Hair follicle dermal papilla cell (primary cell): ENCODE measurements at places on chromosomes 6 and 20. TPM values are rescaled to one million over a fixed set of nuclear protein-coding genes. Genes with fewer than 3 reads are reported as not detected.

Gene ANGPT4
- under 0.01 TPM in 2 replicates for total RNA-seq

Gene SH3BGRL2
- 2.1 and 2.8 TPM in 2 replicates for total RNA-seq

Gene MYLK2
- total RNA-seq: under 0.01 and 0.12 TPM in 2 replicates

Gene CNR1
- not detected in 2 replicates for total RNA-seq

Gene GRM4
- not detected in 2 replicates for total RNA-seq

Gene TXNDC5
- 435 and 448 TPM in 2 replicates for total RNA-seq

Gene NMBR
- not detected in 2 replicates for total RNA-seq

Gene PLG
- 0.85 TPM in 1 of 2 replicates, not detected in the other for total RNA-seq

Gene OR2H1
- not detected in 2 replicates for total RNA-seq

Gene PKHD1
- total RNA-seq: under 0.01 TPM in 1 of 2 replicates, not detected in the other

Gene MPIG6B
- not detected in 2 replicates for total RNA-seq

Gene SPO11
- total RNA-seq: not detected in 2 replicates

Gene KCNK5
- not detected in 2 replicates for total RNA-seq

Gene TSHZ2
- total RNA-seq: 1.1 and 2.6 TPM in 2 replicates

Gene PBOV1
- not detected in 2 replicates for total RNA-seq

Gene TJAP1
- 18.8 and 20.0 TPM in 2 replicates for total RNA-seq

Gene POPDC3
- 46.9 and 50.3 TPM in 2 replicates for total RNA-seq

Gene HEY2
- 2.2 and 2.3 TPM in 2 replicates for total RNA-seq

Gene ARMH2
- not detected in 2 replicates for total RNA-seq

Gene SYCP2
- total RNA-seq: 0.85 and 1.6 TPM in 2 replicates

Gene CRYBG1
- total RNA-seq: 40.4 and 55.9 TPM in 2 replicates

Gene KCNB1
- total RNA-seq: 0.24 and 0.32 TPM in 2 replicates

Gene CCN2
- total RNA-seq: 95.8 and 100 TPM in 2 replicates

Gene C2
- 2.1 and 3.3 TPM in 2 replicates for total RNA-seq

Gene RBBP8NL
- not detected in 2 replicates for total RNA-seq

Gene MEP1A
- total RNA-seq: not detected in 2 replicates

Gene CCM2L
- not detected in 2 replicates for total RNA-seq

Gene COX4I2
- not detected in 2 replicates for total RNA-seq

Gene SMPDL3A
- total RNA-seq: 10.2 and 12.2 TPM in 2 replicates

Gene CST4
- total RNA-seq: not detected in 2 replicates

Gene CEBPB
- 146 and 162 TPM in 2 replicates for total RNA-seq

Gene TAP1
- 65.0 and 67.2 TPM in 2 replicates for total RNA-seq

Gene ARFGEF2
- total RNA-seq: 42.9 and 55.3 TPM in 2 replicates

Gene LKAAEAR1
- not detected in 2 replicates for total RNA-seq

Gene SAPCD1
- 0.61 TPM in 1 of 2 replicates, not detected in the other for total RNA-seq

Gene NFS1
- total RNA-seq: 20.3 and 24.0 TPM in 2 replicates

Gene NR2E1
- total RNA-seq: not detected in 2 replicates

Gene CRISP3
- total RNA-seq: not detected in 2 replicates

Gene DAAM2
- total RNA-seq: 66.1 and 122 TPM in 2 replicates

Gene ECI2
- total RNA-seq: 56.1 and 63.8 TPM in 2 replicates

Gene PRSS35
- total RNA-seq: 0.81 and 1.3 TPM in 2 replicates

Gene SOBP
- 3.5 and 3.9 TPM in 2 replicates for total RNA-seq

Gene NRN1
- 117 and 120 TPM in 2 replicates for total RNA-seq

Gene MDFI
- total RNA-seq: 0.49 TPM in 1 of 2 replicates, not detected in the other

Gene PHACTR1
- 4.5 and 9.7 TPM in 2 replicates for total RNA-seq

Gene TRIM10
- not detected in 2 replicates for total RNA-seq

Gene GSTA3
- not detected in 2 replicates for total RNA-seq

Gene HDGFL1
- total RNA-seq: not detected in 2 replicates

Gene RIPOR2
- 0.65 and 0.97 TPM in 2 replicates for total RNA-seq

Gene TREML2
- not detected in 2 replicates for total RNA-seq

Gene GATA5
- total RNA-seq: not detected in 2 replicates

Gene SLC52A3
- not detected in 2 replicates for total RNA-seq

Gene AHCY
- total RNA-seq: 123 and 135 TPM in 2 replicates

Gene GJA10
- not detected in 2 replicates for total RNA-seq

Gene CST5
- total RNA-seq: not detected in 2 replicates

Gene LGSN
- total RNA-seq: not detected in 2 replicates

Gene HLA-DQB1
- 0.12 and 0.16 TPM in 2 replicates for total RNA-seq
